ENCODE measurements at places on chromosomes 12 and 14.

DNA sequence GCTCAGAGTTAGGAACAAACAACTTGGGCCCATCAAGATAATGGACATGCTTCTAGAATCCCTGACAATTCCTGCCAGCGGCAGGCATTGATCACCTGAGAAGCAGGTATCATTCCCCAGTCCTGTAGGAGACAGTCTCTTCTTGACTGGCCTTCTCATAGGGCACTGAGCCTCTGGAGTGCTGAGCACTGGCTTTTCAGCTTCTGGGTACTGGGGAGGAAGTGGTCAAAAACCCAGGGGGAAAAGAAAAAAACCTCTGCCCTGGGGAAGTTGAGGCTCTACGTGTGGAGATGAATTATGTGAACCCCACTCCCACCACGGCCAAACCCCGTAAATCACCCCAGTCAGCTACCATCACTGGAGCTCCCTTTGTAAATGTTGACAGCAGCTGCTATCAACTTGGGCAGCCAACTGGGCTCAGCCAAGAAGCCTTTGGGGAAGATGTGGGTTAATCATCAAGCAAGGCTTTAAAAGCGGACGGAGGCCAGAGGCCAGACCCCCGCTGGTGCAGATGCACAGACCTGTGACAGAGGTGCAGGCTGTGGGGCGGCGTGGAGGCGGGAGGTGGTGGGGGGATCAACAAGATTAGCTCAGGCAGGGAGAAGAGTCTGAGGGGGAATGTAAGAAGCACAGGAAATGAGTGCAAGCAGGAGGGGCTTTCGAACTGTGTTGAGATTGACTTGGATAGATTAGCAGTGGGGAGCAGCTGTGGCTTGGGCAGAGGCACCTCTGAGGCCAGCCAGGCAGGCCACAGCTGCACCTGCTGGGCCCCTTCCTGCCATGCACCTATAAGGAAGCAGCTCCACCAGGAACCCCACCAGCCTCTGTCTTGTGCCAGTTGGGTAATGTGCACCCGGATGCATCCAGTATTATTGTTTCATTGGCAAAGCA, 105.4 kb upstream of the HIF1A start:
- no peak for DNase-seq

GRCh38 chr14:50953502-50953901, 9.2 kb upstream of the PYGL start:
- DNase-seq = no peak

DNA sequence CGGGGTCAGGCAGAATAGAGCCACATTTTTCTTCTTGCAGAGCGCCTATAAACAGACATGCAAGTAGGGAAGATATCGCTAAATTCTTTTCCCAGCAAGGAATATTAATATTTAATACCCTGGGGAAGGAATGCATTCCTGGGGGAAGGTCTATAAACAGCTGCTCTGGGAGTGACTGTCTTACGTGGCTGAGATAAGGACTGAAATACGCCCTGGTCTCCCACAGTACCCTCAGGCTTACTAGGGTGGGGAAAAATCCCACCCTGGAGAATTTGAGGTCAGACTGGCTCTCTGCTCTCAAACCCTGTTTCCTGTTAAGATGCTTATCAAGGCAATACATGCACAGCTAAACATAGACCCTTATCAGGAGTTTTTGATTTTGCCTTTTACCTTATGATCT, 262.3 kb downstream of the CEP128 start:
- no peak for DNase-seq

- DNase-seq = no peak
Measured at GRCh38 chr12:22691319-22691718, 66.3 kb downstream of the ETNK1 start.

GRCh38 chr14:51020024-51020710, 74.7 kb downstream of the TRIM9 start:
- no peak for DNase-seq

DNA sequence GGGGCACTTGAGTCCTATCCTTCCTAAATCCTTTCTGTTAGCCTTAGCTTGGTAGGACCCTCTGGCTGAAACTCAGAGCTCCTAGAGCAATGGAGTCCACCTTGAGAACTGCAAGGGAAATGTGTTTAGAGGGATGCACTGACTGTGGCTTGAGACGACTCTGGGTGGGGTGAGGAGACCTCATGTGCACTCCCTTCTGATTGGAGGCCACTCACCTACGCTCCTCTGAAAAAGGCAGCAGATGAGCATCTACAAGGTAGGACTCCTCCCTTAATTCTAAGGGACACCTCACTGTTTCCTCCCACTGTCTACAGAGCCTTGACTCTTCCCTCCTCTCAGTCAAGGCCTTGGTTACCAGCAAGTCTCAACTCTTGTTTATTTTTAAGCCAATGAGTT, 1.0 kb downstream of the MAP3K12 start:
- no peak for DNase-seq

DNA sequence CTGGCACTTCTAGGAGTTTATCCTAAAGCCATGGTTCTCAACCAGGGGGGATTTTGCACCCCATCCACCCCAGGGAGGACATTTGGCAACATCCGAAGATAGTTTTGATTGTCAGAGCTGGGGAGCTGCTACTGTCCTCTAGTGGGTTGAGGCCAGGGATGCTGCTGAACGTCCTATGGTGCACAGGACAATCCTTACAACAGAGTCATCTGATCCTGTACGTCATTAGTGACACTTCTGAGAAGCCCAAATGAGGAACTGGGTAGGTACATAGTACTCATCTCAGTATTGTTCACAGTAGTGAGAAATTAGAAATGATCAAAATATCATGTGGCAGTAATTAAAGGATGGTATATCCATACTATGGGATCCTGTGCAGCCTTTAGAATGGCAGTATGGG, 185.1 kb downstream of the CHST11 start:
- no peak for DNase-seq

DNA sequence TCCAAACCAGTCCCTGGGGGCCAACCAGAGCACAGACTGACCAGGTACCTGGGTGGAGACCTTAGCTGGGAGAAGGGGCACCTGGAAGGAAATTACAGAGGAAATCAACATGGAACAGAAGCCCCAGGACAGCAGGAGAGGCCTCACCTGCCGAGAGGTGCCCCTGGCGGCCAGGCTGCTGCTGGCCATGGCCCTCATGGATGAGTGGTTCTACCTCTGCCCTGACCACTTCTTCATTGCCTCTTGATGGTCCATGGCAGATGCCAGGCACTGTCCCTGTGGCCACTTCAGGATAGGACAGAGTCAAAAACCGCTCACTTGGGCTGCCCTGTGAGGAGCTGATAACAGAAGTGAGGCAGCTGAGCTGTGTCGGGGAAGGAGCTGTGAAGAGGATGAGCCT, 73.1 kb upstream of the GNG2 start:
- no peak for DNase-seq

GRCh38 chr12:89247967-89248366, 104.3 kb downstream of the DUSP6 start:
- no peak for DNase-seq

DNA sequence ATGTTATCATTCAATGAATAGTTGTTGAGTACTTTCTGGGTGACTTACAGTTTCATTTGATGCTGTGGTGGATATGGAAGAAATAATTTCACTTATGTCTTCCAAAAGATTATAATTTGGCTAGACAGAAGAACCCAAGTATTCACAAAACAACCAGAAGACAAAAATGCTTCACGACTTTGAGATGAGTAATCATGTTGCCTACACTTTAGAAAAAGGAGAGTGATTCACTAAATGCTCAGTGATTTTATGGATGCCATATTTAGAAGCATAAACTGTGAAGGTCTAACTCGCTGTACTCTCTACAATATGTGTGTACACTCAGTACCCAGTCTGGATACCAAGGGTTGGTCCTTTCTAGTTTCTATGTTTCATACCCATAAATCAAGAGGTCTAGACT, 101.3 kb upstream of the E2F7 start:
- no peak for DNase-seq

DNA sequence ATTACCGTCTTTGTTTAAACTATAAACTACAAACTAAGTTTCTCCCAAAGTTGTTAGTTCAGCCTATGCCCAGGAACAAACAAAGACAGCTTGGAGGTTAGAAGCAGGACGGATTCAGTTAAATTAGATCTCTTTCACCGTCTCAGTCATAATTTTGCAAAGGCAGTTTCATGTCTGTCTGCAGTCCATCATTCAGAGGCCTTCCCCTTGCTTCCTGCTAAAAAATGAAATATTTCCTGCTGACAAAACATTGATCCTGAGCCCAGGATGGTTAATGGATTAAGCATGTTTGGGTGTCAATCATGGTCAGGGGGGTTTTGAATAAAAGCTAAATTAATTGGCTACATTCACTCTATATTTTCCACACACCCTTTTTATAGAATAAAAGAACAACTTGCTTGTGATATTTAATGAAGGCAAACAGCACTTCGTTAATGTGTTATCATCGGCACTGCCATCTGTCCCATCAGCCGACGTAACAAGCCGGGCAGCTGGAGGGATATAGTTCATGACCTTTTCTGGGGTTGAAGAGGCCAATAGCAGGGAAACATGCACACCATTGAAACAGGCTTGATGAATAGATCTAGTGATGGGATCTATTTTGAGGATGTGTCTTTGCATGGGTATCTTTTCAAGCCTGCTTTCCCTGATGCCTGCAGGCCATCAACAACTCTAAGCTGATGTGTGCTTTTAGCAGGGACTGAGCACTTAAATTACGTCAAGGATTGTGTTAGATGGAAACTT, 521.3 kb upstream of the TMEM132C start:
- DNase-seq = no peak

DNA sequence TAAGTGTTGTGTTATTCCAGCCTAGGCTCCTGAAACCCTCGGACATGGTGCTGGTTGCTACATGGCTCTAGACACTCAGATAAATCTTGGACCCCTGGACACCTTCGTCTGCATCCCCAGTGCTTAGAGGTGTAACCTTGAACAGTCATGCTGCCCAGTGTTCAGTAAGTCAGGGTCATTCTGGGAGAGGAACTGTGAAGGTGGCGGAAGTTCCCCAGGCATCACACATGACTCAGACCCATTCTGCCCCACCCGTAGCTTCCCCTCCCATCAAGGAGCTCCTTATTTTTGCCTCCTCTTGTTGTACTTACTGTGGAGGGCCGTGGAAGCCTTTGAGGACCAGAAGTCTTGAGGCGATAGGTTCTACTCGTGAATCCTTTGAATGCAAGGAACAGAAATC, 18.1 kb upstream of the SSPN start:
- DNase-seq = no peak

GRCh38 chr12:2560356-2560755, 234.4 kb upstream of the FKBP4 start:
- no peak for DNase-seq

- DNase-seq = no peak
Measured at GRCh38 chr14:95725685-95726336, 11.9 kb upstream of the TCL1A start.

GRCh38 chr12:29807129-29807528, 23.4 kb upstream of the TMTC1 start:
- DNase-seq = no peak

DNA sequence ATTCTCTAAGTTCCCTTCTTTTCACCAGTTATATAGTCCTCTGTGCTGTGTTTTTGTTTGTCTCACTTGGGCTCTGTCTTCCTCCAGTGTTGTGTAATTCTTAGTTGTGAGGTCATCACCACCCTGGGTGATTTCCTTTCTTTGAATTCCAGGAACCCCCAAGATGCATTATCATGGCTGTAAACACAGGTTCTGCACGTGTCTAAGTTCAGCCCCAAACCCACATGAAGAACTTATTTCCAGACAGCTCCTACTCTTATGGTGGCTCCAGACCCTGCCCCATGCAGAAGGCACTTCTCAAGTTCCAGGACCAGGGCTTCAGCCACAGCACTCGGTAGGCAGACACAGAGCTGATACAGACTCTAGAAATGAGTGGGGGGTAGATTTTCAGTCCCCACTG, 560.5 kb downstream of the BCL11B start:
- no peak for DNase-seq

- DNase-seq = no peak
Measured at GRCh38 chr12:28824193-28824846, 324.8 kb upstream of the FAR2 start.

DNA sequence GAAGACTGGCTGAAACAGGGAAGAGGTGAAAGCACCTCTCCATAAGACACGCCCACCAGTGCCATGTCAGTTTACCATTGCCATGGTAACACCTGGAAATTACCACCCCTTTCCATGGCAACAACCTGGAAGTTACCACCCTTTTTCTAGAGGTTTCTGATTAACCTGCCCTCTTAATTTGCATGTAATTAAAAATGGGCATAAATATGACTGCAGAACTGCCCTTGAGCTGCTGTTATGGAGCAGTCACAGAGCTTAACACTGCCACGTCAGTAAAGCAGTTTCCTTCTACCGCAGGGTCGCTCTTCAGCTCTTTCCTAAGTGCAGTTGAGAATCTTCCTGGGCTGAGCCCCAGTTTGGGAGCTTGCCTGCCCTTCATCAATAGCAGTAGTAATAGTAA, 55.2 kb downstream of the RASSF3 start:
- DNase-seq = no peak

DNA sequence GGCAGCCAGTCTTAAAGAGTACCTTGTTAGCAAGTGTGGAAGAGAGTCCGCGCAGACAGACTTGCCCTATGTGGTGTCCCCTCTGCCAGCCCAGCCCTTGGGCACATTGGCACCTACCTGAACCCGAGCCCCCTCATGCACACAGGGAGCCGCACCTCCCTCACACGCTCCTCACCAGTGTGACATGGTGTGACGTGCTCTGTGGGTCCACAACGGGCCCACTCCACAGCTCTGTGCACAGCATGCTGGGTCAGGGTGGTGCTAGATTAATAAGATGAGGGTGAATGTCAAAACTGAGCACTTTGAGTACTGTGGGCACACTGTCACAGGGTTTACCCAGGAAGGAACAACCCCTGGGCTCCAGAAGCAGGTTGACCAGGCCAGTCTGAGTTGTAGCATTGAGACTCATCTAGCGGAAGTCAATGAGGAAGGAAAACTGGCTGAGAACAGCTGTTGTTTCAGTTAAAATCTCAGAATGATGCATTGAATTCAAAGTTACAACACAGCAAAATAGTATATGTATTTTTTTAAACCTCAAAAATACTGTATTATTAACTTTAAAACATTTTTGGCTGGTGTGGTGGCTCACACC, 53.4 kb upstream of the AMN start:
- DNase-seq = no peak

DNA sequence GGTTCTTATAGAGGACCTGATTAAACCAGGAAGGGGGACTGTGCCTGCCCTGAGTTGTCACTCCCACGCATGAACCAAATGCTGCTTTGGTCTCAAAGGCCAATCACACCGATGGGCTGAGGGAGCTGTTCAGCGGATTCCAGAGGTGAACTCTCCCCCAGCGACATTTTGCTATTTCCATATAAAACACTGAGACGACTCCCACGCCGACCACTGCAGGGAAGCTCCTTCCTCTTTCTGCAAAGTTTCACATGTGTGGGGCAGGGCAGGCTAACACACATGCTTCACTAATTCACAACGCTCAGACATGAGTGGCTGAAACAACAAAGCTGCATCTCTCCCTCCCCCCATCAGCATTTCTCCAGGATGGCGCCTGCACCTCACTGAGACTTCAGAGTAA, 37.8 kb upstream of the TMEM132D start:
- no peak for DNase-seq

GRCh38 chr12:19800884-19801283, 361.6 kb downstream of the AEBP2 start:
- DNase-seq = no peak

DNA sequence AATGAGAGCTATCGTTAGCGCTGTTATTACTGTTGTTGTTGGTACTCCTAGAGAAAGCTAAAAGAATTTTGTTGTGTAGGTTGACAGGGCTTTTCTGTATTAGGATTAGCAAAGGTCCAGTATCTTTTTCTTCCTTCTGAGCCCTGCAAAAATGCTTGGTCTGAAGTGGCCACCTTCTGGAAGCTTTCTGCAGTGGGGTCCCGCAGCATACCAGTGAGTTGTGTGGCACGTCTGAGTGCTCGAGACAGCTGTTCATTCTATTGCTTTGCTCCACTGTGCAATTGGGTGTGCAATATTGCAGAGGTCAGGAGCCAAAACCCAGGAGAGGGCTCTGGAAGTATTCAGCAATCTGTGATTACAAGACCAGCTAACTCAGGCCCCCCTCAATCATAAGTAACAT, 57.1 kb downstream of the CCDC60 start:
- DNase-seq = no peak

Data from AG09319 (cell line).